ENCODE measurements at places on chromosomes 6 and 20.

- DNase-seq: no peak
Observed at GRCh38 chr20:17083738-17084137, 143.1 kb upstream of the PCSK2 start.

DNA sequence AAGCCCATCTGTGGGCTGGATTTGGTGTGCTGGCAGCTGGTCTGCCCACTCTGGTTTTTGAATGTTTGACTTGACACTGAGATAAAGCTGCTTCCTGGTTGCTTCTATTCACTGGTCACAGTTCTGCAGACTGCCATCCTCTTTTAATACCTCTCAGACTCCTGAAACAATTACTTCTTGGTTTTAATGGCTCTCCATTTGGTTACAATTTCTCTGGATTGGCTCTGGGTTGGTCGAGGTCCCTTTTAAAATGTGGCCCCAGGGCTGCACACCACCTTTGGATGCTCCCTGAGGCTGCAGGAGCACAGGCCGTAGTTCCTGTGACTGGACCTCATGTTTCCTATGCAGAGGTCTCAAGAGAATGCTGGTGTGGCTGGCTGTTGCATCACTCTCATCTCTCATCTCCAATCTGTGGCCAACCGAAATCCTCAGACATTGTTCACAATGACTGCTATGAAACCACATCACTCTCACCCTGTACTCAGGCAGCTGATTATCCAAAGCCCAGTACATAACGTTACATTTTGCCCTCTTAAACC is 98.5 kb downstream of the INSM1 start:
- DNase-seq: no peak

DNA sequence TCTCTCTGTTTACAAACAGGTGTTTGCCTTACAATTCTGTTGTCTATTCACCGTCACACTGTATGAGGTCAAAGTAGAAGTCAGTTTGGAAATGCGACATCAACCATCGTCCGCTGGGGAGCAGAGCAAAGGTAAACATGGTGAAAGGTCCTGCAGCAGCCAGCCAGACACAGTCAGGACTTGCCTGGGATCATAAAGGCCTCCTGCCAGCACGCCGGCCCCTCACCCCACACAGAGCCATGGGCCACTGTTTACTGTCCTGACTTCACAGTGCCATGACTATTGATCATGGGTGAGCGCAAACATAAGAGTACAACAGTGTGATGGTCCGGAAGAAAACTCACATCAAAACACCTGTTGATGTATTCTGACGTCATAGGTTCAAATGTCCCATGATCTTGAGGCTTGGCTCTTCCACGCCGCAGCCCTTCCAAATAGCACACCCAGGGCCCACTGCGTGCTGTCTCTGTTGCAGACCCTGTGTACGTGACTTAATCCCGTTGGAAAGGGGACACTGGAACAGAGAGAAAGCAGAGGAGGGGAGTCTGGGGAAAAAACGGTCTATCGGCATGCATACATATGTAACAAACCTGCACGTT is 16.9 kb upstream of the PPP1R3G start:
- DNase-seq: no peak

DNA sequence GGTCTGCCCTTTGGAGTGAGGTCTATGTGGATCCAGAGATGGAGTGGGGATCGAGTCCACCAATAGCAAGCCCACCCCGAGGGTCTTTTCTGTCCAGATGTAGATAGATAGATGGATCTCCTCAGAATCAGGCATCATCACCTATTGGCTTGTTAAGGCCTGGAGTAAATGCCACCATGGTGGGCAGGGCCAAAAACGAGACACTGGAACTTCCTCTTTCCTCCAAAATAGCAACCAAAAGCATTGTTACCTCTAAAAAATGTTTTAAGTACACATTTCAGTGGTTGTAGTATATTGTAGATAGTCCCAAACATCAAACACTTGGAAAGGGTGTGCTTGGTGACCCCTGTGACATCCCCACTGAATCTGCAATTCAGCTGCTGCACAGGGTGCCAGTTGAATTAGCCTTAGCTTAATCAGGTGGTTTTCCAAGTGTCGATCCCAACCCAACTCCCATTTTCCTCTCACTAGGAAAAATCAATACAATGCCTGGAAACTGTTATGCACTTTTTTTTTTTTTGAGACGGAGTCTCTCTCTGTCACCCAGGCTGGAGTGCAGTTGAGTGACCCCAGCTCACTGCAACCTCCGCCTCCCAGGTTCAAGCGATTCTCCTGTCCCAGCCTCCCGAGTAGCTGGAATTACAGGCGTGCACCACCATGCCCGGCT is 35.0 kb upstream of the NELFCD start:
- peak; percentile 33 for DNase-seq

DNA sequence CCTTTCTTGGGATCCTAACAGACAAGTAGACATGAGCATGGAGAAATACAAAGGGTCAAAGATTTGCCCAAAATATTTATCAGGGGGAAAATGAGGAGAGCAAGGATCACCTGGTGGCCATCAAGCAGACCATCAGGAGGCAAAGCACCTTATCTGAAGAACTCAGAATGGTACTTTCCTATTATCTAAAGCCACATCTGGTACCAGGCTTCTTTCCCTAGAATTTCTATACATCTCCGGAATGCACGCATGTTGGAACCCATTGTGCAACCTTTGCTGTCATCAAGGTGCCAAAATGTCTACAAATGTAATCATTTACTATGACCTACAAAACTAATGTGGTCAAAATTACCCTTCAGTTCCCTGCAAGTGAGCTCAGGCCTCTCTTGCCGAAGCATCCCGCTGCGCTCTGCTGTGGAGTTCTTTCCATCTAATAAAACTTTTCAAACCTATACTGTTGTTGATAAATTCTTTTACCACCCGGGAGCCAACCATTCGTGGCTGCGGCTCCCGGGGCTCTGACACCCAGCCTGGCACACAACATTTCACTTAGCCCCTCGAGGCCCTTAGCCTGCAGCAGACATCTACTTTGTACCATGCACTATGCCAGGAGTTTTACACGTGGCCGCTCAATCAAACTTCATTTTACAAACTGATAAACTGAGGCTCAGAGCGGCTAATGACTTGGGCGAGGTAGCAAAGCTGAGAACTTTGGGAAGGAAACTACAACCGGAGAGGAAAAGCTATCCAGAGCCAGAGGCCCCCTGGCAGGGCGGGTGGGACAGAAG is 3.8 kb upstream of the CPXM1 start:
- DNase-seq: no peak

GRCh38 chr6:56618050-56618449 is 24.6 kb downstream of the DST start:
- no peak for DNase-seq

GRCh38 chr6:120198033-120198432 is 848.5 kb upstream of the MAN1A1 start:
- DNase-seq: no peak

DNA sequence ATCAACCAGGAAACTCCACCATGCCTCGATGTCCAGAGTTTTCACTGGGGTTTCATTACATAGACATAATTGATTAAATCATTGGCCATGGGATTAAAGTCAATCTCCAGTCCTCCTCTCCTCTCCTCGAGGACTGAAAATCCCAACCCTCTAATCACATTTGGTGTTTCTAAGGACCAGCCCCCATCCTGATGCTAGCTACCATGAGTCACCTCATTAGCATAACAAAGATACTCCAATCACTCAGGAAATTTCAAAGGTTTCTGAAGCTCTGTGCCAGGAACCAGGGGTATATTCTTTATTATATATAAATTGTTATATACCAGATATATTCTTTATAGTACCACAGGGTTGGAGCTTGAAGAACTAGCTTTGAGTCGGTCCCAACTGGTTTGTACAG is 212.9 kb upstream of the PRND start:
- DNase-seq: no peak

DNA sequence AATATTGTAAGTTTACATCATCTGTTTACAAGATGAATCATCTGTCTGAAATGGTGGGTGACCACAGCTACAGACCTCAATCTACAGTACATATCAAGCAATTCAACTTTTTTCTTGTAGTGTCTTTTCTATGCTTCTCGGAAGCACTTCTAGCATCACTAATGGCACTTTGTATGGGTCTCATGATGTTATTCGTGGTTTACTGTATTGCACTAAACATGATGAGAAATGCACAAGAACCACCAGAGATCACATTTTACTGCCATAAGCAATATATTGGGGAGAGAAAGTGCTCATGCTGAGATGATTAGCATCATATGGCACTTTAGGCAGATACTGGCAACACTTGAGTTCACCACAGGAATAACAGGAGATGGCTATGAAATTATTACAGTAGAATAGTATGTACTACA is 15.4 kb upstream of the BTBD3 start:
- peak; percentile 7 for DNase-seq

DNA sequence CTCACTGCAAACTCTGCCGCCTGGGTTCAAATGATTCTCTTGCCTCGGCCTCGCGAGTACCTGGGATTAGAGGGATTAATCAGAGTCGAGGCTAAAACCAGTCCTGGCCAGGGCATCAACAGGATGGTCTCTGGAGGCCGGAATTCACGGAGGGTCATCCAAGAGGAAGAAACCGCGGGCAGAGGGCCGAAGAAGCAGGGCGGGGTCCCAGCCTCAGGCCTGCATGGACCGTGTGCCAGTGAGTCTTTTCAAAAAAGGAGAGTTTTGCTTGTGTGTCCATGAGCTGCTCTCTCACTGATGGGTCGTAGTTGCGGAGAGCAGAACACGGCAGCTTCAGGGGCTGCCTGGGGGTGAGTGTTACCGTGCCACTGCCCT is 295.1 kb upstream of the ZNF337 start:
- no peak for DNase-seq

GRCh38 chr6:75171986-75172385 is 33.9 kb downstream of the COL12A1 start:
- no peak for DNase-seq

GRCh38 chr6:95877480-95877879 is 138.3 kb upstream of the FUT9 start:
- no peak for DNase-seq

Data from suppressor macrophage treated with lipopolysaccharide for 4 hours (primary cell).